ENCODE measurements at places on chromosomes 7 and 10.

DNA sequence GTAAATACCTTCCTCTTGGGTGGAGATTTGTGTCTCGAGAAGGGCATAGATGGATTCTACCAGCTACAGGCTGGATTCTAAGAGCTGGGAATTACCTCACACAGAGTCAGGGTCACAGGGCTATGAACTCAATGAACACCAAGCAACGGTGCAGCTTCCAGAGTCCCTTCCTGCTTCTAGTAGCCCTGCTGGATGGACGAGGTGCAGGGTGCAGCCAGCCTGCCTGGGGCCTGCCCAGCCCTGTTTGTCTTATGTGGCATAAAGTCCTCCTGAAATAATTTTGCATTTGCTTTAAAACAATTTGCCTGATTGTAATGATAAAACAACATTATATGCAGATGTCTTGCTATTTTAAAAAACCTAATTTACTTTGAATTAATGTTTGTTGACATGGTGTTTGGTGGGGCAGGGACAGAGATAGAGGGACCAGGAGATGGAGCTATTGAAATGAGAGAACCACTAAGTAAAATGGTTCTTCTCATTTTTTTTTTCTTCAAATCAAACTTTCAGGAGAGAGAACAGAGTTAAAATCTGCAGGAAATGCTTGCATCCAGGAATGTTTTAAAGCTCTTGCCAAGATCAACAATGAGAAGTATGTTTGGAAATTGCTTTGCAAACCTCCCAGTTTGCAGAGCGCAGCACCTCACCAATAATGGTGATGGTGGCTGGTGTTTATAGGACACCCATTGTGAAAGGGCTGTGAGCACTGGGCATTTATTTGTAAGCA is 305.4 kb upstream of the PODXL start:
- no peak for DNase-seq
- no peak overlapping the region for H3K27ac ChIP-seq
- H3K27me3 ChIP-seq, result no peaks in the 10 kb centered on the region
- H3K36me3 ChIP-seq, result no peaks in the 10 kb centered on the region

- peaks cover 1% of the 10 kb centered on the region for H3K27me3 ChIP-seq
- no peak overlapping the region for H3K4me3 ChIP-seq
- no peaks in the 10 kb centered on the region for H3K36me3 ChIP-seq
- H3K4me1 ChIP-seq, result no peaks in the 10 kb centered on the region
- no peak overlapping the region for H3K27ac ChIP-seq
- no peak for DNase-seq
Observed at GRCh38 chr10:70300461-70300860, 16.7 kb upstream of the NPFFR1 start.

DNA sequence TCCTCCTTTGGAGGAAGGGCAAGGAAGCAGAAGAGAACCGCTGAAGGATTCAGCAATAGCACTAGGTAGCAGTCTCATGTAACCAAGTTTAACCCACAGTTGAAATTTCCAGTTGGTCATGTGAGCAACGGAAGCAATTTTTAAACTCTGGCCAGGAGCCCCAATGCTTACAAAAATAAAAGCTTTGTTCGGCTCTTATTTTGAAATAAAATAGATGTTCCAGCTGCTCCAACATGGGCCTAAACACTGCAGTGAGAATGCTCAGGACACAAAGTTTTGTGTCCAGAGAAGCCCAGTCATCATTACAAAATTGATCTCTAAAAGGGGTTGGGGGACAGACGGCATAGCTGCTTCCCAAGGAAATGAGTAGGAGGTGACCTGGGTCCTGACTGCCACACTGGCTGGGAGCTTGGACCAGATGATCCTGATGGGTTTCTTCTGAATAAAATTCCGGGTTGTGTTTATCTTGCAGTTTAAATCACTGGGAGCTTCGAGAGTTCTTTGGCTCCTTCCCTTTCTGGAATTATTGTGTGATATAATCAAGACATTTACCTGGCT is 452 bp upstream of the TMEM140 start:
- H3K27ac ChIP-seq, result peak overlapping the region; percentile 98
- H3K4me3 ChIP-seq, result peak overlapping the region; percentile 89
- DNase-seq, result no peak
- H3K36me3 ChIP-seq, result peaks cover 5% of the 10 kb centered on the region
- H3K4me1 ChIP-seq, result peaks cover 36% of the 10 kb centered on the region

- no peaks in the 10 kb centered on the region for H3K36me3 ChIP-seq
- no peak overlapping the region for H3K4me3 ChIP-seq
- DNase-seq, result no peak
- peaks cover 6% of the 10 kb centered on the region for H3K27me3 ChIP-seq
- peaks cover 6% of the 10 kb centered on the region for H3K4me1 ChIP-seq
Observed at GRCh38 chr10:112335111-112335867, 38.6 kb upstream of the ACSL5 start.

- no peak for DNase-seq
- no peaks in the 10 kb centered on the region for H3K4me1 ChIP-seq
- peaks cover 2% of the 10 kb centered on the region for H3K27me3 ChIP-seq
Observed at GRCh38 chr7:54687462-54688212, 71.4 kb downstream of the SEC61G start.

DNA sequence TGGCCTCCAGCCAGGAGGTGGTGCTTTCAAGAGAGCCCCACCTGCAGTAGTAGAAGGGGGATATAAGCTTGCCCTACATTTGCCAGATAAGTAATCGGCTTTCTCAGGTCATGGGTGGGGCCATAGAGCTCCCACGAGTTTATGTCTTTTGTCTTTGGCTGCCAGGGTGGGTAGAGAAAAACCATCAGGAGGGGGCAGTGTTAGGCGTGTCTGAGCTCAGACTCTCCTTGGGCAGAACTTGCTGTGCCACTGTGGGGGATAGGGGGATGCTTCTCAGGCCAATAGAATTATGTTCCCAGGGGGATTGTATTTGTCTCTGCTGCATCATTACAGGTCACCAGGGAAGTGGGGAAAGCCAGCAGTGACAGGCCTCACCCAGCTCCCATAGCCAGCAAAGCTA is 12.3 kb upstream of the MRPS33 start:
- H3K4me3 ChIP-seq, result no peak overlapping the region
- H3K36me3 ChIP-seq, result peaks cover 6% of the 10 kb centered on the region
- DNase-seq, result no peak
